CD8-positive, alpha-beta memory T cell (primary cell): ENCODE measurements at places on chromosomes 7 and 10. TPM values are rescaled to one million over a fixed set of nuclear protein-coding genes. Genes with fewer than 3 reads are reported as not detected.

Gene SERPINE1
- polyA plus RNA-seq: not detected

Gene RBP4
- not detected for polyA plus RNA-seq

Gene DEPP1
- polyA plus RNA-seq: not detected

Gene HOXA9
- not detected for polyA plus RNA-seq

Gene INMT
- polyA plus RNA-seq: 0.08 TPM

Gene LFNG
- polyA plus RNA-seq: 2.0 TPM

Gene ANKRD30A
- not detected for polyA plus RNA-seq

Gene NFE2L3
- 6.5 TPM for polyA plus RNA-seq

Gene RFC2
- 24.8 TPM for polyA plus RNA-seq

Gene GRK5
- 7.7 TPM for polyA plus RNA-seq

Gene DNAJB9
- 37.5 TPM for polyA plus RNA-seq

Gene IKZF1
- 238 TPM for polyA plus RNA-seq

Gene CPA2
- polyA plus RNA-seq: not detected

Gene CCL24
- not detected for polyA plus RNA-seq

Gene TMEM130
- polyA plus RNA-seq: not detected

Gene OR2A5
- polyA plus RNA-seq: not detected

Gene PGAM2
- not detected for polyA plus RNA-seq

Gene CDC14C
- polyA plus RNA-seq: not detected

Gene CDHR1
- polyA plus RNA-seq: 1.4 TPM

Gene C10orf95
- 0.70 TPM for polyA plus RNA-seq

Gene MPP7
- 22.2 TPM for polyA plus RNA-seq

Gene LLCFC1
- polyA plus RNA-seq: not detected

Gene VWC2
- not detected for polyA plus RNA-seq

Gene NPM3
- polyA plus RNA-seq: 7.5 TPM

Gene HABP2
- polyA plus RNA-seq: not detected

Gene CAV1
- not detected for polyA plus RNA-seq

Gene PON3
- not detected for polyA plus RNA-seq

Gene KIAA1549
- not detected for polyA plus RNA-seq

Gene PAX4
- polyA plus RNA-seq: not detected

Gene AGAP9
- polyA plus RNA-seq: 0.23 TPM

Gene HOXA5
- polyA plus RNA-seq: not detected

Gene MKX
- not detected for polyA plus RNA-seq

Gene FAM170B
- polyA plus RNA-seq: not detected

Gene RHOBTB1
- polyA plus RNA-seq: not detected

Gene DPP6
- not detected for polyA plus RNA-seq

Gene MSMB
- polyA plus RNA-seq: not detected

Gene TUBAL3
- polyA plus RNA-seq: not detected

Gene ASZ1
- polyA plus RNA-seq: not detected

Gene UNCX
- polyA plus RNA-seq: not detected

Gene POU6F2
- not detected for polyA plus RNA-seq
